CD8-positive, alpha-beta T cell (primary cell): ENCODE measurements at places on chromosomes 2 and 18.

GRCh38 chr2:397521-397920 lies 109.6 kb upstream of the ALKAL2 start:
- DNase-seq, result no peak

- no peak for DNase-seq
Measured at GRCh38 chr2:11809586-11810236, 63.3 kb downstream of the LPIN1 start.

GRCh38 chr2:23249348-23249747 lies 135.6 kb upstream of the KLHL29 start:
- DNase-seq, result no peak

GRCh38 chr18:76757925-76758324 lies 64.4 kb upstream of the ZNF236 start:
- DNase-seq, result no peak

- DNase-seq, result no peak
Measured at GRCh38 chr2:170468557-170468956, 246.6 kb upstream of the SP5 start.

DNA sequence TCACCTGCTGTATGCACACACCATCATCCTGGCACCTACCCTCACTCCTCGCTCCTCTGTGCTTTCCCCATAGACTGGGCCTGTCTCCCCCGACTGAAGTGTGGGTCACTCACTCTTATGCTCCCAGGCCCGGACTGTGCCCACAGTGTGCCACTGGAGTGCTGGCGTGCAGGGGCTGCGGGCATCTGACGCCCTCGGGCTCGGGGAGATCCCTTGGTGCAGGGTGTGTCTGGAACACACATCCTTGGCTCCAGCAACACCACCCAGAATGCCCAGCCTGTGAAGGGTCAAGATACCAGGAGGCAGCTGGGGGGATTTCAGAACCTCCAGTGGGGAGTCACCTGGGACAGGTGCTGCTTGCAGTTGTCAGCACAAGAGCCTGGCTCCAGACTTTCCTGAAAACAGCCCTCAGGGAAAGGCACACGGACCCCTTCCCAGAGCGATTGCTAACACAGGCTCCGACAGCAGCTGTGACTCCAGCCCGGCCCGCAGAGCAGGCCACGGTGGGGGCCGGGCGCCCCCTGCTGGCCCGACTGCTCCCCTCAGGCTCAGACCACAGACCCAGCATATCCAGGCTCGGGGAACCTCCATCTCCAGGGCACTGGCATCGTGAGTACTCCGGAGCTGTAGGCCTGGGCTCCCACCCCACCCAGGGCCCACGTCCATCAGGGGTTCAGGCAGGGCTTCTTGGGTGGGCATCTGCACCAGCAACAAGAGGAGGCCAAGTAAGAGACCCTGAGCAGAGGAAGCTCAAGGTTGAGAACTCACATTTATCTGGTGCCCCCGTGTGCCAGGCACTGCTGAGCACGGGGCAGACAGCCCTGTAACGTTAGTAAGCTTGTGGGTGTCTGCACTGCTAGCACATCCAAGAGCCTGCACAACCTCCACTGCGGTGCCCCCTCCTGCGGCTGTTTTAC lies 8.6 kb downstream of the HS1BP3 start:
- peak; percentile 82 for DNase-seq

DNA sequence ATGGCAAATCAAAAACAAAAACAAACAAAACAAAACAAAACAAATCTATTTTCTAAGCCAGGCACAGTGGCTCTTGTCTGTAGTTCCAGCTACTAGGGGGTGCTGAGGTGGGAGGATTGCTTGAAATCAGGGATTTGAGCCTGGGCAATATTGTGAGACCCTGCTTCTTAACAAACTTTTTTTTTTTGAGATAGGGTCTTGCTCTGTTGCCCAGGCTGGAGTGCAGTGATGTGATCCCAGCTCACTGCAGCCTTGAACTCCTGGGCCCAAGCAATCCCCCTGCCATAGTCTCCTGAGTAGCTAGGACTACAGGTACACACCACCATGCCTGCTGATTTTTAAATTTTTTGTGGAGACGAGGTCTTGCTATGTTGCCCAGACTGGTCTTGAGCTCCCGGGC lies 6.2 kb downstream of the HPCAL1 start:
- DNase-seq, result no peak

DNA sequence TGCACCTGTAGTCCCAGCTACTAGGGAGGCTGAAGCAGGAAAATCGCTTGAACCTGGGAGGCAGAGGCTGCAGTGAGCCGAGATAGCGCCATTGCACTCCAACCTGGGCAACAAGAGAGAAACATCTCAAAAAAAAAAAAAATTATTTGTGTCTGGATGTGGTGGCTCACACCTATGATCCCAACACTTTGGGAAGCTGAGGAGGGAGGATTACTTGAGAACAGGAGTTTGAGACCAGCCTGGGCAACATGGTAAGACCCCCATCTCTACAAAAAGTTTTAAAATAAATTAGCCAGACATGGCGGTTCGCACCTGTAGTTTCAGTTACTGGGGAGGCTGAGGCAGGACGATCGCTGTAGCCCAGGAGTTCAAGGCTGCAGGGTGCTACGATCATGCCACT lies 1.6 kb upstream of the VAMP8 start:
- DNase-seq, result no peak

DNA sequence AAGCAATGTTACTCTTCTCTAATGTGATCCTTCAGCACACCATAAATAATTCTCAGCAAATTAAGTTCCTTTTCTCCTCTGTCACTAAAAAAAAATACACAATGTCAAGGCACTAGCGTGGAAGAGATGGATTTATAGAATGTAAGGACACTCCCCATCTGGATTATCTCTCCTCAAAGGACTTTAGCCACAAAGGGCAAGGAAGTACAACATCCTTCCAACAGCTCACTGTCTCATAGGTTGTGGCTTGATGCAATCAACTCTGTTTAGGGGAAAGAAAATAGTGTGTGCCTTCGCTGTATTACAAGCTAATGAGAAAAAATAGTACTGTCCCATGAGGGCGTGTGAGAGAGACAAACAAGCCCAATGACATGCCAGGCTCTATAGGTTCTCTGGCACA lies 129.1 kb upstream of the DNMT3A start:
- DNase-seq, result no peak

DNA sequence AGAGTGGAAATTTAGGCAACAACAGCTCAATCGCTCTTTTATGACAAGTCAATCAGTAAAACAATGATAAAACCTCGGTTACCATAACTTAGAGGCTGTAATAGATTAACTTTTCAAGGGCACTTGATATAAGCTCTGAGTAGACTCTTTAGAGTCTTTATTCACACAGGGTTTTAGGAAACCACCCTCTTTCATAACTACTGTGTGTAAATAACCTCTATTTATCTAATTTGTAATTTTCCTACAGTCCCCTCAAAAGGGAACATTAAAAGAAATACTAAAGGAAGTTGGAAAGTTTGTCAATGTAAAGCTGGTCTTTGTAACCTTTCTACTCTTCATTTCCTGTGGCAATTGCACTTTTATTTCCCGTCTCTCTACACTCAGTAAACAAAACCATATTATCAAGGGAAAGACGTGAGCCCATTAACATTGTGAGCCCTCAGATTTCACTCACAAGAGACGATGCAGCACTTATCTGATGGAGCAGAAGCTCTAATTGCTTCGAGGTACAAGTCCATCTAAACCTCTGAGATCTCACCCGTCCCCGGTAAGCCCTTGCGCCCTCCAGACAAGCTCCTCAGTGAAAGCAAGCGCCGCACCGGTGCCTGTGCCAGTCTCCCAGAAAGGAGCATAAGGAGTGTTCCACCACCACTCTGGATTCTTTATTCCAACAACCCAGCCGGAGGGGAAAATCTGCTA lies 1.1 kb upstream of the HOXD1 start:
- no peak for DNase-seq

DNA sequence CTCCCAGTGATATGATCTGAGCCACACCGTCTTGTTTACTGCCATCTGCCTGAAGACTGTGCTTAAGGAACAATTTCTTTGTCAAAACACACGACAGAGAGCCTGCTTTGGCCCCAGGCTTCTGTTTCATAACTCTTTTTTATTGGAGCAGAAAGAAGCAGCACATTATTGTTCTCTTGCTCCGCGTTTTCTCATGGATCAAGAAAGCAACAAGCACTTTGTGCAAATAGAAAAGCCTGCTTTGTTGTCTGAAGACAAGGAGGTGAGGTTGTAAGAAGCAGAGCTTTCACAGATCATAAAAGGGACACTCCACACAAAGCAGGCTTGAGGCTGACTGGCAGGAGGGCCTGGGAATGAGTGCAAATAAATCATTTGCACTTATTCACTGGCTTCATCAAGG lies 118.3 kb upstream of the FAM136A start:
- DNase-seq, result no peak

DNA sequence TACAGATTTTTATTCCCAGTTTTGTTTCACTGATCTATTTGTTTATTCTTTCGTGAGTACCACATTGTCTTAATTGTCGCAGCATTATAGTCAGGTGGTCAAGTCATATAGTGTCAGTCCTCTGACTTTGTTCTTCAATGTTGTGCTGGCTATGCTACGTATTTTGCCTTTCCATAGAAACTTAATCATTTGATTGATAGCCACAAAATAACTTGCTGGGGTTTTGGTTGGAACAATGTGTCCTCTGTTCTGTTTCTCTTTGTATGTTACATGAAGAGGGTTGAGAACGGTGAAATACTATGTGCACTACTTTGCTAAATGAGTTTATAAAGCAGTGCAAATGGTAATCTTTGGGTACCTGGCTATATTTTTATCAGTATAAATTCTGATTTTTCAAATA lies 64.9 kb upstream of the TTC27 start:
- no peak for DNase-seq

GRCh38 chr2:102063487-102063911 lies 71.7 kb downstream of the IL1R2 start:
- no peak for DNase-seq

GRCh38 chr2:98903064-98903355 lies 33.0 kb downstream of the CRACDL start:
- DNase-seq, result no peak

GRCh38 chr2:31337860-31338259 lies 76.7 kb downstream of the XDH start:
- DNase-seq, result no peak

- no peak for DNase-seq
Measured at GRCh38 chr2:166516712-166517303, 22.8 kb upstream of the SCN7A start.

DNA sequence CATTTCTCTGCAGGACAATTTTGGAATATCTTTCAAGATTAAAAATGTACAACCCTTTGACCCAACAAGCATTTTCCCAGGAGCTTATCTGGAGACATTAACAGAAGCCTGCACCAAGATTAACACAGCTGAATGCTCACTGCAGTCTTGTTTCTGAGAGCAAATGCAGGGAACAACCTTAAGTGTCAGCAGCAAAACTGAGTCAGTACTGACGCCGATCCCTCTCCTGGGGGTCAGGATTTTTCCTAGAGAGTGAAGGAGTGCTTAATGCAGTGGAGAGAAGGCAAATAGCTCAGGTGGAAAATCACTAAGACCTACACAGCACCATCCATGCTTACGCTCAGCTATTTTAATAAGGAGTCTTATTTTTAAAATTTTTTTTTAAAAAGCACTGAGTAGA lies 42.8 kb upstream of the SGPP2 start:
- no peak for DNase-seq

DNA sequence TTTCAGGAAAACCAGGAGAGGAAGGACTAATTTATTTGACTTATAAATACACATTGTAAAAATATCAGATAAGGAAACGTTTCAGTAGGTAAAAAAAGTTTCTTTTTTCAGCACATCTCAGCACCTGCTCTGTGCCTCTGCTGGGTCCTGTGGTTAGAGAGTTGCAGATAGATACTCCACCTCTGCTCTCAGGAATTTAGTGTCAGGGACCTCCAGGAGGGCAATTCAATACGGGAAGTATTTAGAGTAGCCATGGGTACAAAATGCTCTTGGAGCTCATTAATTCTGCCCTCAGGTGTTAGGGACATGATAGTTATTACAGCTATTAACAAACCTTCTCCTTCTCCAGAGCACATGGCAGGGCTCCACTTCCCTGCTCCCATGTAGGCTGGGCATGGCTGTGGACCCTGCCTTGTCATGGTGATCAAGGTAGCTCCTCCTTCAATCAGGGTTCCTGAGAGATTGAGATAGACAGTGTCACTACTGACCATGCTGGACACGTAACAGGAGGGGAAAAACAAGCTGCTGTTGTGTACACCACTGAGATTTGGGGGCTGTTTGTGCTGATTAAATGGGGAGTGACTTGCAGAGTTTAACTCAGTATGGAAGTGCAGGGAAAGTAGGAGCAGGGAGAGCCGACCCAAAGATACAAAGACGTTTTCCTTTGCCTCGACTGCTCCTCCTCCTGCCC lies 185.6 kb upstream of the COPS8 start:
- no peak for DNase-seq

DNA sequence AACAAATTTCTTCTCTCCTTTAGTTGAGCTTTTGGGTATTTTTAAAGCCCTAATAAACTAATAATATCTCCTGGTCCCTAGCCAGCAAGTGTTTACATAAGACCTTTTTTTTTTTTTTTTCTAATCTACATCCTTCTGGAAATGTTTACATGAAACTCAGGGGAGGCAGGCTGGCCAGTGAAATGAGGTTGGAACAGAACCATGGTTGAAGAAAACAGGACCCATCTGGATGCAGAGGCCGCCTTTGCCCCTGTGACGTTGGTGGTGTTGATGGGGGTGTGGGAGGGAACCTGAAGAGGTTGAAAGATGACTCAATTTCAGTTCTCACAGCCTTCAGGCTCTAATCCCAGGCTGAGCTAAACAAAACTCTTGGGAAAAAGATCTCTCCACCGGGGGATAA lies 118.5 kb downstream of the NRP2 start:
- DNase-seq, result no peak

GRCh38 chr2:56202381-56203121 lies 18.8 kb downstream of the CCDC85A start:
- DNase-seq, result no peak

DNA sequence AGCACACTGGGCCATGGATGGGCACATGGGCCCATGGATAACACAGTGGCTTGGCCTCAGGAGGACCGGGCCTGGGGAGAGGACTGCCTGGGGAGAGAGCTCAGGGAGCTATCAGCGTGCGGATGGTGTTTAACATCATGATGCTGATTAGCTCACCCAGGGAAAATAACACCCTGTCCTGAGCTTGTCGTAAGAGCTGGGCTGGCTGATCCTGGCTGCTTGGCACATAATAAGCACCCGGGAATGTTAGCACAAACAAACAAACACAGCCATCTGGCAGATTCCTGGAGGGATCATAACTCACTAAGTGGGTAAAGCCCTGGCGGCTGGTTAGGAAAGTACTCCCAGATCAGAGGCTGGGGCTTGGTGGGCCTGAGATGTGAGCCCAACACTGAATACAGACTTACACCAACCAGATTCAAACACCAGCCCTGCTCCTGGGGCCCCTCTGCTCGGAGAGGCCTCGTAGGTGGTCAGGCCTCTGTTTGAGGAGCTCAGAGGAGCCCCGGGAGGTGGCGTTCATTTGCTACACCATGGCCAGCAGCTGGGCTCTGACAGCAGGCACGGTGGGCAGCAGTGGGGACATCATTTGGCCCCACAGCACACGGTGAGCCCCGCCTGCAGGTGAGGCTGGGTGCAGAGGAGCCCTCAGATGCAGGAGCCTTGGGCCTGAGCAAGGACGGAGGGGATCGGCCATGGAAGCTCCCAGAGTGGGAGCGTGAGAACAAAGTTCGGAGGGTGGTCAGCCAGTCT lies 193.4 kb upstream of the HDAC4 start:
- DNase-seq, result no peak
